ENCODE measurements at places on chromosomes 5 and 9. TPM values are rescaled to one million over a fixed set of nuclear protein-coding genes. Genes with fewer than 3 reads are reported as not detected.
A peak's percentile ranks its signal among the peaks of the same experiment; 100 is the strongest.

GPR150 gene
- total RNA-seq = 0.23 TPM

CARTPT gene
- total RNA-seq = not detected

DNA sequence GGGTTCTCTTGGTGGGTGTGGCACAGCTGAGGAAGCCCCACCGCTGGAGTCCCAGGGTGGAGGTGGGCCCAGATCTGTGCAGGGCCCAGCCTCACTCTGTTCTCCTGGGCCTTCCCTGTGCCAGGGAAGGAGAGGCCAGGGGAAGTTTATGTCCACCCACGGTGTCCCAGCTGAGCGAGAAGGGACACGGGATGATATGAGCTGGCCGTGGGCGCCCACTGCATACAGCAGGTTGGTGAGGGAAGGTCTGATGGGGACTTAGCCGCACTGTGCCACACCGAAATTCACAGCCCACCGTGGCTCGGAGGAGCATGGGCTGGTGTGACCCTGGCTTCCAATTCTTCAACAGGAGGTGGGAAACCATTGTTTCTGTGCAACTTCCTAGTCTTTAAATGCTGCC is 33.9 kb downstream of the UNC5A start:
- no peak for DNase-seq

ALDH1A1 gene
- 527 TPM for total RNA-seq

PCDHB9 gene
- total RNA-seq = 0.05 TPM

GRCh38 chr5:139900546-139901250 is 105.1 kb downstream of the PSD2 start:
- DNase-seq = no peak

DNA sequence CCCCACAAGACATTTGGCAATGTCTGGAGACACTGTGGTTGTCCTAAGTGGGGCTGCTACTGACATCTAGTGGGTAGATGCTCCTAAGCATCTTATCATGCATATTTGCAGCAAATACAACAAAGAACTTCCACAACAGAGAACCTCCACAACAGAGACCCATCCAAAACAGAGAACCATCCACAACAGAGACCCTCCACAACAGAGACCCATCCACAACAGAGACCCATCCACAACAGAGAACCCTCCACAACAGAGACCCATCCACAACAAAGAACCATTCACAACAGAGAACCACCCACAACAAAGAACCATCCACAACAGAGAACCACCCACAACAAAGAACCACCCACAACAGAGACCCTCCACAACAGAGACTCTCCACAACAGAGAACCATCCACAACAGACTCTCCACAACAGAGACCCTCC is 32.8 kb downstream of the ARPC5L start:
- DNase-seq = no peak

DNA sequence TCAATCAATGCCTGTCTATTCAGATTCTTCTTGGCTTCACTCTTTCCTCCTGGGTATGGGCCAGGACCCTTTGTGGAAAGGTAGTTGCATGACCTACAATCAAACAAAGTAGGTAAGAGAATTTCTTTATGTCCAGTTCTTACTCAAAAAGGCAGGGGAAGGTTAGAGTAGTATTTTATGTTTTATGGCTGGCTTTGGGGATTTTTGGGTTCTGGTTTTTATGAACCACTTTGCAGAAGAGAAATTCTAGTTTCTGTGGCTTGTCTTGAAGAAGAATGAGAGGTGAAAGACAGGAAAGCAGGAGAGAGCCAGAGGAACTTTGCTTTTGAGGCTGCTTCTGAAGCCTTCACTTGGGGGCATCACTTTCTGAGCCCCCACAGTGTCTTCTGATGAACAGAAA is 14.7 kb upstream of the CRHBP start:
- DNase-seq = no peak

WNK2 gene
- total RNA-seq = 3.7 TPM

- no peak for DNase-seq
Observed at GRCh38 chr5:8138884-8139283, 269.9 kb downstream of the MTRR start.

GLE1 gene
- total RNA-seq = 12.3 TPM

C5orf52 gene
- not detected for total RNA-seq

GRCh38 chr9:134343637-134344036 is 17.4 kb downstream of the RXRA start:
- DNase-seq = no peak

DNA sequence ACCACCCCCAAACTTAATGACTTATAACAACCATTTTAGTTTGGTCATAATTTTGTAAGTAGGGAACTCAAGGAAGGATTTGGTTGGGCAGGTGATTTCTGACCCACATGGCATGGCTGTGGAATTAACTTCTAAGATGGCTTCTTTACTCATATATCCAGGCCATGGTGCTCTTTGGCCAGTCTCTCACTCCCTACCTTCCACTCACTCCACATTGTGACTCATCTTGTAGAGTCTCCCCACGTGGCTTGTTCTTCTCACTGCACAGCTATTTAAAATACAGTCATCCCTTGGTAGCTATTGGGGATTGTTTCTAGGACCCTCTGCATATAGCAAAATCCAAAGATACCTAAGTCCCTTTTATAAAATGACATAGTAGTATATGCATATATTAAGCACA is 76.6 kb upstream of the MAST4 start:
- DNase-seq = no peak

GRCh38 chr5:100792781-100793180 is 110.3 kb downstream of the ST8SIA4 start:
- no peak for DNase-seq

FGD3 gene
- total RNA-seq = 2.3 TPM

- DNase-seq = no peak
Observed at GRCh38 chr9:77215874-77216273, 38.5 kb downstream of the VPS13A start.

DNA sequence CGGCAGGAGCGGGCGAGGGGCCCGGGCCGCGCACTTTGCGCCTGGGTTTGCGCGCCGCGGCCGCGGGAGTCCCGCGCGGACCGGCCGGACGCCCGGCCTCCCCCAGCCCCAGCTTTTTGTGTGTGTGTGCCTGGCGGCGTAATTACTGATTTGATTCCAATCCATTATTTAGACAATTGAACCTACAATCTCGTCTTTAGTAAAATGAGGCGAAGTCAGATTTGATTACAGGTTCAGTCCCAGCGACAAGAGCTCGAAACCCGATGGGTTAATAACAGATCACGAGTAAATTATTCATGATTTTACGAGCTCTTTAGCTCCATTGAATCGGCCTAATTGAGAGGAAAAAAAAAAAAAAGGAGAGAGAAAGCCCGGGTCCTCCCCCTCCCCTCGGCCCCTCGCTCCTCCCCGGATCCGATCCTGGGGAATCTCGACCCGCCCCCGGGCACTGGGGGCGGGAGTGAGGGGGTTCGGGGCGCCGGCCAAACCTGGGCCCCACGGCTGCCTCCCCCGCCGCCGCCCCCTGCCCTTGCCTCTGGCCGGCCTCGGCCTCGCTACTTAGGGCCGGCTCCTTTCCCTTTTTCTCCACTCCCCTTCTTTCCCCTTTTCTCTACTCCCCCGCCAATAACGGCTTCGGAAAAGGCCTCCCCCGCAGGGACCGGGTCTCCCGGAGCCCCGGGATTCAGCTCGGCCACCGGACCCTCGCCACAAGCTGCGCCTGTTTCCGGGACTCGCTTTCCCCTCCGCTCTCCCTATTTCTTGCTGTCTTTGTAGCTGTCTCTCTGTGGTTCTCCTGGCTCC is 6.6 kb downstream of the LHX2 start:
- DNase-seq = no peak

TMEM174 gene
- total RNA-seq = not detected

GRCh38 chr9:136122425-136123383 is 4.0 kb upstream of the TMEM250 start:
- peak; percentile 79 for DNase-seq

SH3PXD2B gene
- total RNA-seq = 3.8 TPM

GRCh38 chr5:61525512-61526206 is 193.6 kb downstream of the ZSWIM6 start:
- DNase-seq = no peak

EQTN gene
- not detected for total RNA-seq

LCN9 gene
- not detected for total RNA-seq

ACOT12 gene
- total RNA-seq = 51.6 TPM

DNA sequence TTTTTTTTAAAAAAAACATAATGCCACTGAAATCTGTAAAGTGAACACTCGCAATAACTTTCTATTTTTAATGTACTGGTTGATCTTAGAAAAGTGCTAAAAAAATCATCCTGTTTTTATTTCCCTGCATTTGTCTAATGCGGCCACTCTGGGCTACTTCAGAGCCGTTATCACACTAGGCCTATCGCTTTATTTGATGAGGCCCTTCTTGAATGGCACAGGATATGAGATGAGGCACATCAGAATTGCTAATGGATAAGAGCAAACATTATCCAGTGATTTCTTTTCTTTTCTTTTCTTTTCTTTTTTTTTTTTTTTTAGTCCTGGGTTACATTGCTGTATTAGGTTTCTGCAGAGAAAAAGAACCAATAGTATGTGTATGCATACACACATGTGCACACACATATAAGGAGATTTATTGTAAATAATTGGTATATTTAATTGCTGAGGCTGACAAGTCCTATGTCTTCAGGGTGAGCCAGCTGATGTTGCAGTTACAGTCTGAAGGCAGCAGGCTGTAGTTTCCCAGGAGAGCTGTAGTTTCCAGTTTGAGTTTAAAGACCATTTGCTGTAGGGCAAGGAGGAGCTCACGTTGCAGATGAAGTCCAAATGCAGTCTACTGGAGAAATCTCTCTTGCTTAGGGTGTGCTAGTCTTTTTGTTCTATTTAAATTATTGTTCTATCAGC is 391.7 kb downstream of the MED10 start:
- DNase-seq = no peak

DNA sequence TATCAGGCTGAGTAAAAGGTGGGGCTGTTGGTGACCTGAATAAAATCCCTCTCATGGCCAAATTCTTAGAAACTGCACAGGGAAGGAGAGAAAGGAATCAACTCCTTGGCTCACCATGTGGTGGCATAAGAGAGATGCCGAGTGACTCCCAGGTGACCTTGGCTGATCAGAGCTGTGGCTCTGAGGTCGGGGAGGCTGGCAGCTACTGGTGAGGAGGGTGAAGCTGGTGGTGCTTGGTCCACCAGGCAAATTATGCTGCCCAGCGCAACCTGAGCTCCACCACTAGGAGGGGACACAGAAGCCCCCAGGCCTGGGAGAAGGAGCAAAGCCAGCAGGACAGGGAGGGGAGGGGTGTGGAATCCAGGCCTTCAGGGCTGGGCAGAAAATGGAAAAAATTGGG is 111.2 kb upstream of the IL12B start:
- no peak for DNase-seq

GRCh38 chr9:71704796-71705195 is 63.5 kb downstream of the CEMIP2 start:
- no peak for DNase-seq

GRCh38 chr5:72231991-72232703 is 87.9 kb downstream of the MRPS27 start:
- DNase-seq = no peak

DNA sequence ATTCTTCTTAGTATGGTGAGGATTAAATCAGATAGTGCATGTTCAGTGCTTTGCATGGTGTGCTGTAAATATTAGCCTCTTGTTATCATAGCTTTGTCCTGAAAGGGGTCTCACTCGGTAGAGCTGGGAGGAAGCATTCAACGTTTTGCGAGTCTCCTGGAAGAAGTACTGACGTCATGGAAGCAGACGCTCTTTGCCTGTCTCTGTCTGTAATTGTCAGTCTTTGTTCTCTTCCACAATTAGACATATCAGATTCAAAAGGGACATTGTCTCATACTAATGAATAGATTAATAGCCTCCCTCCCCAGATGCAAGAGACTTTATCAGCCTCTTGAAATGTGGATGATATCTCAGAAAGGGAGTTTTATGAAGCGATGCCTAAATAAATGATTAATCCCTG is 91.8 kb upstream of the CXCL14 start:
- no peak for DNase-seq

IL31RA gene
- not detected for total RNA-seq
